ENCODE measurements at places on chromosomes 3 and 15.

DNA sequence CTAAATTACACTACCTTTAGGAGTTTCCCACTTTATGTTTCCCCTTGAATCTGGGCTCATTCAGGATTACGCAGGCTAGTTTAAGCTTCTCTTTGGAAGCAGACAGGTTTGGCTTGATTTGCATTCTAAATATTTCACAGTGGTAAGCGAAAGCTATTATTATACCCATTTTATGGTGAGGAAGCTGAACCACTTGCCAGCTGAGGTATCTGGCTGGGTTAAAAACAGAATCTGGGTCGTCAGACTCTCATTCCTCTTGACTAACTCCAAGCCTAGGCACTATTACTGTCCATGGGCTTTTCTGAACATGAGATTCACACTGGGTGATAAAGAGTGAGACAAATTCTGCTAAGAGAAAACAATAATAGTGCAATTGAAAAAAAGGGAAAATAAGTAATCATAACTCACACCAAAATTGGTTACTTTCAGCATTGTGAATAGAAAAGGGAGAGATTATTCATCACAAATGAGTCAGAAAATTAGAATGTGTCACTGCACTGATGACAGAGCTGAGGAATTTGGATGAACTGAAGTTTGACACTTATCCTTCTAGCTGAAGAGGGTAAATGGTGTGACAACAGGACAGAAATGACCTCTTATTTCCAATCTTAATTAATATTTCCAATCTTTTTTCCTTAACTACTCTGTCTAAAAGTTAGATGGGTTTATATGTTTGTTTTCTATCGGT is 211.3 kb downstream of the TIGIT start:
- DNase-seq = no peak

GRCh38 chr3:25584011-25584789 is 80.5 kb downstream of the TOP2B start:
- DNase-seq = no peak

DNA sequence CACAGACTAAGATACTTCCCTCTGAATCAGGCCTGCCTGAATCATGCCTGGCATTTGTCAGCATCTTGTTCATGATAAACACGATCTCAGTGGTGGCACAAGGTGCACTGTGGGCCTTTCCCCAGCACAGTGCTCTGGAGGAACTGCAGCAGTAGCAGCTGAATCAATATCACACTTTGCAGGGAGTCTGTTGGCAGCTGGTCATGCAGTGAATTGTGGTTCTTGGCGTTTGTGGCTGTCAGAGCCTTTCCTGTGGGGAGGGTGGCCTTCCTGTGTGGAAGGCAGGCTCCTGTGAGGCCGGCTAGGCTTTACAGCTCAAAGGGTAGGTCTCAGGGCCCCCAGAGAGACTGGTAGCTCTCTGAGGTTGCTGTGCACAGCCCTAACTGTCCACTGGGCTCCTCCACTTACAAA is 54.4 kb upstream of the TLE3 start:
- DNase-seq = no peak

GRCh38 chr15:90482124-90483011 is 47.4 kb upstream of the CRTC3 start:
- DNase-seq = peak; percentile 12

DNA sequence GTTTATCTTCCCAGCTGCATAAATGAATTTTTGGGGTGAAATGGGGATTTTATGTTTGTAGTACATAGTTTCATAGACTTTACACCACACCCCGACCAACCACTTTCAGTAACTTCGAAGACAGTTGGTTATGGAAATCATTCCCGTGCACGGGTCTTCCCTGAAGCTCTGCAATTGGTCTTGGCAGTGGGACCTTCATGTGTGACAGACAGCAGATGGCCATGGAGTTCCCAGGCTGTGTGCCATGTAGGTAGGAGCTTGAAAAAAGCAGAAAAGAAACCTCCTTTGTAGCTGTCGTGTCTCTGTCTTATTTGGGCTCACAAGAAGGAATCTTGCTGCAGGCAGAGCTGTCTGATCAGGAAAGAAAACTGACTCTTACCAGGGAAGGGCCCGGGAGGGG is 25.9 kb downstream of the EXOG start:
- no peak for DNase-seq

DNA sequence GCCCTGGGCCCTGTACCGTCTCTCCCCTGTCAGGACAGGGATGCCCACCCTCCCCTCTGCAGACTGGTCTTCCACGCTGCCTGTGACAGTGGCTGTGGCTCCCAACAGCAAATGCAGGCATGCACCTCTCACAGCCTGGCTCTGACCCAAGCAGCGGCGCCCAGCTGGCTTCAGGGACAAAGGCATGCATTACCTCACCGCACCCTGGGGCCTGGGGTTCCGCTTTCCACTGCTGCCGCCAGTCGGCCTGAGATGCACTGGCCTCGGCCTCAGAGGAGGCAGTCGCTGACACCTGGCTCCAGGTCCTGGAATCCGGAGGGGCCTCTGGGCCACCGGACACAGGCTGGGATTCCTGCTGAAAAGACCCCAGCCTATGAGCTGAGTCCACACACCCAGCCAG is 70.3 kb downstream of the SCN5A start:
- no peak for DNase-seq

- DNase-seq = no peak
Measured at GRCh38 chr3:194979173-194979572, 291.8 kb downstream of the XXYLT1 start.

DNA sequence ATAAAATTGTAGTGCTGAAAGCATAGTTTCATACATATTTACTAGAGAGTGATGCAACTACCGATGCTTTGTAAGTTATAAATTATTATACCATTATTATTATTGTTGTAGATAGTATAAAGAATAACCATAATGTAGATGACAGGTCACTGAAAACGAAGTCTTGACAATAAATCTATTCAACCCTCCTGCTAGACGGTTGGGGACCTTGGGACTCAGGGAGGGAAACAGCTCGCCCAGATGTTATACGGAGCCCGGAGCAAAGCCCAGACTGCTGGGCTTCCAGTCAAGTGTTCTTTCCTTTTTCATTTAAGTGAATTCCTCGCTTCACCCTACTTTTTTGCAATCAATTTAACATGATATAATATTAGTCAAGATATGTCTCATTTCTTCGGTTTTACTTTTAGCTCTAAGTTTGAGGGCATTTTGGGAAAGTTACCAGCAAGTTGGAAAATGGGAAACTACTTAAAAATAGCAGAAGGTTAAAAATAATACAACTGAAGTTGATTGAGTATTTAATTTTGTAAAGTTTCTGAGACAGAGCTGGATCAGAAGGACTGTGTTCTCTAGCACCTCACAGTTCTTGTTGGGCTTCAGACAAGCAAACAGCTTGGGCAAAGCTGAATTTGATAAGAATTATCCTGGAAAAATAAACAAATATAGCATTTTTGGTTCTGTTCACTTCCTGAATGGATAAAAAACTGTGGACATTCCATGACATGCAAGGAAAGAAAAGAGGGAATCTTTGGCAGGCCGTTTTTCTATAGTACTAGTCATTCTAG is 173.4 kb upstream of the TP63 start:
- no peak for DNase-seq

DNA sequence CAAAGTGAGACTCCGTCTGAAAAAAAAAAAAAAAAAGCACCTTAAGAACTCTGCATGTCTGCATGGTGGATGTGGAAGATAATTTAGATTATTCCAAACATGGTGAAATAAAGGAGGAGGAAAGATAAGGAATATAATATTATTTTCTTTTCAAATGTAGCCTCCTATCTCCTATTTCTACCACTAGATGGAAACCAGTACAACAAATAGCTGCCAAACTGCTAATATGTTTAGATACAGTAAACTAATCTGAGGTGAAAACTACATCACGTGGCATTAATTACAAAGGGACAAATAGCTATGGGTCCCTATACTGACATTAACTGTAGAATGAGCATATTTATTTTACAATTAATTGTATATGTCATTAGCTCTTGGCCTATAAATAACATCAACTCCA is 197.8 kb downstream of the TBC1D5 start:
- no peak for DNase-seq

- no peak for DNase-seq
Measured at GRCh38 chr3:50259432-50260026, 9.4 kb upstream of the SEMA3B start.

DNA sequence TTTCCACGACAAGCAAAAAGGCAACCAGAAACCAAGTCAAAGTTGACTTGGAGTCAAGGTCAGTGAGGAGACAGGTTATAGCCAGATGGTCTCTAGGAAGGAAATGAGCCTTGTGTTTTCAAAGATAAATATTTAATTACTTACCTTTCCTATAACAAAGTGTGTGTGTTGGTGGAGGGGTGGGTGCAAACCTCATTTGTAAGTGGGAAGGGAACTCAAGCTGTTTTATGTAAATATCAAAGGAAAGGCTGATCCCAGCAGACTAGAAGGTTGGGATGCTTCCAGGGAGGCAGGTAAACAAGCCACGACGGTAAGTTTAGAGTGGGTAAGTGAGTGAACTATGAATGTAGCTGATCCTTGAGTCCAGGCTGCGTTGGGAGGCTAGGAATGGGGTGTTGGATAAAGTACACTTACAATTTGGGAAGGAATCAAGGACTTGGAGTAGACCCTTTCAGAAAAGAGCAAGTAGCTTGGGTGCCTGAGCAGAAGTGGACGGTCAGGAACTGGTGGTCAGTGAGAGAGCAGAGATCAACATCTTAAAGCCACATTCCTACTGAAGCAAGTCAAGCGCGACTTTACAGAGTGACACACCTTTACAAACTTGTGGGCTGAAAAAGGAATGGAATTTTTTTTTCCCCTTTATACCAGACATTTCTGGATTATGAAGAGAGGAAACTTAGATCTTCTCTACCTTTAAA is 82.0 kb upstream of the TBL1XR1 start:
- DNase-seq = no peak

DNA sequence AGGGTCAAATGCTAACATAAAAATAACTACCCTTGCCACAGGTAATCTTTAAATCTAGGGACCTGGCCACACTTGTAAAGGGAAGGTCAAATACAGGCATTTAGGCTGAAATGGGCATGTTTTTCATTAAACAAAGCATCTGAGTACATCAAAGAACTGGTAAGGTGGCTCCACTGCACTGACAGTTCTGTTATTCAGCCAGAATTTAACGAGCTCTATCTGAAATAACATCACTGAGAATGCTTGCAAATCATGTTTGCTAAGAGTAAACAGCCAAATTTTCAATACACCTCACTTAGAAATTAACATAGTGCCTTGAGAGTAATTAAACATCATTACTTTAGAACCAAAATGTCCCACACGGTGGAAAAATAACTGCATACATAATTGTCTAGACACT is 118.9 kb downstream of the MTHFS start:
- no peak for DNase-seq

DNA sequence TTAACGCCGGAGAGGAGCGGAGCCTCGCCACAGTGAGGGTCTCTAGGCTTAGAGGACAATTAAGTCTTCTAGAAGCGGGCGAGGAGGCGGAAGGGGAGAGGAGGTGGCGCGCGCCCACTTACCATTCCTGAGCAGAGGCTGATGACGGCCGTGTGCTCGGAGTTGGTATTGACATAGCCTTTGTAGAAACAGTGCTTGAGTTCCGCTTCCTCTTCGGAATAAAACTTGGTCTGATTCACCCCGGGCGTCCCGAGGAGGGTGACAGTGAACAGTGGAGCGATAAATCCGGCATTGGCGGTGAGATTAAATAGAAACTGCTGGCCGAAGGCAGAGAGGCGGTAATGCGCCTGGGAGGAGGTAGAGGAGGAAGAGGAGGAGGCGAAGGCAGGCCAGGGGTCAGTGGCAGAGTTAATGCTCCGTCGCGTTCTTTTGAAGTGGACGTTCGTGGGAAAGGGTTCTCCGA is 1.3 kb downstream of the ADAMTS9 start:
- DNase-seq = no peak

DNA sequence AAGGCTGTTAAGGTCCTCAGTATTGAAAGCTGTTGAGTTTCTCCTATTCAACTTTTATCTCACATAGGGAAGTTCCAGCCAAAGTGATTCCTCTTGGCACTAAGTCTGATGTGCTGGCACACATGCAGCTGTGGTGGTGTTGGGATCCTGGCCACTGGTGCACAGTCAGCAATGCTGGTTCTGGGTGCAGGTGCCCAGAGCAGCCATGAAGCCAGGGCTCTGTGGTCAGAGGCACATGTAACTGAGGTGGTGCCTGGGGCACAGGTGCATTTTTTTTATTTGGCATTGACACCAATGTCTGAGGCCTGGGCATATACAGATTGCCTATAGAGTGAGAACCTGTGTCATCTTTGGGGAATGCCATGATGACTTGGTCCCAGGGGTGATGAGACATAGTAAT is 271.4 kb downstream of the POLQ start:
- DNase-seq = no peak

DNA sequence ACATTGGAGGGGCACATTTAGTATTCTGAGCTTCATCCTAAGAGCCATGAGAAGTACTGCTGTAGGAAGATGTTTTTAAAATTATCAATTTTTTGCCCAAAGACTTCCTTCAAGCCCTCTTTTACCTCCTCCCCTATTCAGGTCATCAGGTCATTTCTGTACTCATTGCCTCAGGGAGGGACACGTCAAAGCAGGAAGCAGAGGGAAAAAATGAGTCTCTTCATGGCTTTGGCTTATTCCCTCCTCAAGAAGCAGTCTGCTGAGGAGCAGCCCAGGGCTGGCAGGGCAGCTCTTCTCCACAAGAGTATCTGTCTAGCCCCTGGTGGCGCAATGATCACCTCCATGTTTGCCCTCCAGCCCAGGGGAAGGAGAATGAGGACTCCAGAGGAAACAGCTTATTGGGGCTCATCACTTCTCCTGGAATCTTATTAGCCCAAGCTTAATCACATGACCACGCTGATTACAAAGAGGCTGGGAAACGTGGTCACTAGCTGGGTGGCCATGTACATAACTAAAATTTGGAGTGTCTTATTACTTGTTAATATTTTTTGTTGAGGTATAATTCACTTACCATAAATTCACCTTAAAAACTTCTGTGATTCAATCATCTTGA is 44.2 kb upstream of the GATA2 start:
- DNase-seq = no peak

DNA sequence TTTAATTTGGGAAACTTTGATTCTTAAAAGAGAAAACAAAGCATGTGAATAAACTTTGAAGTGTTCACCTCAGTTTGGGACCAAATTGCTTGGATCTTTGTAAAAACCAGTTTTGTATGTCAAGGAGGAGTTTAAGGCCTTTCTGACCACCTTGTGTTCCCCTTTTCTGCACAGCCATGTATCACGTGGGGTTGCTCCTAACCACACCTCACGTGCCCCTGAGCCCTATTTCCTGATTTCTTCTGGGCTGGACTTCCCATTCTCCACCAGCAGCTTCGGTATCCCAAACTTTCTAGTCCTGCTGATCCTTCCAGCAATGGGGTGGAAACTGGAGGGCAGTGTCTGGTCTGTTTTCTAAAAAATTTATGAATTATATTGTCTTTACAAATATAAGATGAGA is 76.4 kb upstream of the STT3B start:
- no peak for DNase-seq

All from stimulated activated CD4-positive, alpha-beta T cell treated with anti-CD3 and anti-CD28 coated beads, Interleukin-1b, Interleukin-23, amount 100 ng/mL, for 1 hour (primary cell).